ENCODE measurements at places on chromosomes 2 and 18.

DNA sequence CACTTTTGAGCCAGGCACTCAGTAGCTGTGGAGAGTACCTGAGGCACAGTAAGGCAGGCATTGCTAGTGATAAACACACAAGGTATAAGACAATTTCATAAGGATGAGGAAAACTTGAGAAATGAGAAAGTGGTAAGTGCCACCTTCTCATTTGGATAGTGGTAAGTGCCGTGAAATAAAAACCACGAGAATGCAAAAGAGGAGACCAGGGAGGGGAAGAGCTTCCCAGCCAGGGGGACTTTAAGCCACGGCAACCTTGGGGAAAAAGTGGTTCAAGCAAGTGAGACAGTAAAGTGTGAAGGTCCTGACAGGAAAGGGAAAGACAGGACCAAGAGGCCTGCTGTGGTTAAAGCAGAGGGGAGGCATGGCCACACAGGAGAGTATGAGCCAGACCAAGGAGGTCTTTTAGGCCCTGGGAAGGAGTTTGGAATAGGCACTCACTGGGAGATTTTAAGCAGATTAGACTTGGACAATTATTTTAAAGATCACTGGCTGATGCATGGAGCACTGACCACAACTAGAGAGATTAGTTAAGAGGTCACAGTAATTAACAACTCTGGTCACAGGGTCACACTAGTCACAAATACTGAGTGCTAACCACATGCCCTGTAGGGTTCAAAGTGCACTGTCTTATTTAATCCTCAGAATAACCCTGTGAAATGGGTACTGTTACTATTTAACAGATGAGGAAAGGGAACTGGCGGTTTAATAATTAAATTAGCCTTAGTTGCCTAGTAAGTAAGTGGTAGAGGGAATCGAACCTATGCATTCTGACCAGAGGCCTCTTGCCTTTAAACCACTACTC is 50.1 kb downstream of the THOC1 start:
- no peak for DNase-seq

DNA sequence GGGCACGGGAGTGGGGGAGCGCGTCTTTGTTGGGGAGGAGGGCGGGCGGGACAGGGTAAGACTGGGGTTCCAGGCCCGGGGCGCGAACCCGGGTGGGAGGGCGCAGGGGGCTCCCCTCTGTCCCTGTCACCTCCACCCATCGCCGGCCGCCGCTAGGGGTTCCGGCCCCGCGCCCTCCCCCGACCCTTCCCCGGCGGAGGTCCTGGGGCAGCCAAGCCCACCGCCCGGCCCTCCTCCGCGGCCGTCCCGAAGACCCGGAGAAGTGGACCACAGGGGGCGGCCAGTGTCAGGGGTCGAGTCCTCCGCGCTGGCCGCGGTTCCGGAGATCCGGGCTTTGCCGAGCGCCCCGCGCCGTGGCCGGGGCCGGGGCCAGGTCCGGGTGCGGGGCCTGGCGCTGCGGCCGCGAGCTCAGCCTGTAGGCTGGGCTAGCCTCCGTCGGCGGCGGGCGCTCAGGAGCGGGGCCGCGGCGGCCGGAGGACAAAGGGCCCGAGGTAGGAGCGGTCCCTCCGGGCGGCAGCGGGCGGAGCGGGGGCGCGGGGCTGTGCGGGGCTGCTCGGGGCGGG is 16.6 kb upstream of the E2F6 start:
- no peak for DNase-seq

- DNase-seq = no peak
Observed at GRCh38 chr18:44789710-44790109, 109.0 kb downstream of the SETBP1 start.

DNA sequence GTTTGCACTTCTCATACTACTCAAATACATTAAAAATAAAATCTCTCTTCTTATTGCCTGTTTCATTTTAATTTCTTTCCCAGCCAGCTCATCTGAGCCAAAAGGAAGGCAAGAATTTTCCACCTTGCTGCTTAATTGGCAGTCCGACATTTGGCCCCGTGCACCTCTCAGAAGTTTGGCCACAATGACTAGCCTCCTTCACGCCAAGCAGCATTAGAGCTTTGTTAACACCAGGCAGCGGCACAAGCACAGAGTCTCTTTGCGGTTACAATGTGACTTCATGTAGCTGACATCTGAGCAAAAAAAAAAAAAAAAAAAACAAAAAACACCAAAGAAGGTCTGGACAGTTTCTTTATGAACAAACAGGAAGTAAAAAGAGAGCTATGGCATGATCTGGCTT is 248.9 kb downstream of the OSR1 start:
- DNase-seq = no peak

DNA sequence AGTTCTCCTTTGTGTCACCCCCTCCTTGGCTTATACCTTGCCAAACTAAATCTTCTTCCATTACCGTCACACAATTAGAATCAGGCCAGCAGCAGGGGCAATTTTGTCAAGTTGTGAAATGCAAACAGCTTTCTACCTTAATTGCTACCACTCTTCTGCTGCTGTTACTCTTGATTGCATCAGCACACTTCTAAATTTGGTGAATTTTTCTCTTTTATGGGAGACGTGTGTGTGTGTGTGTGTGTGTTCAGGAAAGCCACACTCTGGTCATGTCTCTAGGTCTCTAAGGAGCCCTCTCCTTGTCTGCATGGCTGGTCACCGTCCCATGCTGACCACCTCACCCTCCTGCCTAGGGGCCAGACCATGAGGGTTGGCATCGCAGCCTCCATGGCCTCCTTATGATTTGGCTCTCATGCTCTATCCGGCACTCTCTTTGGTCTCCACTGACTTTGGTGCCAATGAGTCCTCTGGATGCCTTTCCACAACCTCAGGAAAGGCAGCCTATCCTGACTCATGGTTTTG is 87.7 kb downstream of the GATA6 start:
- DNase-seq = no peak

Measured in stimulated activated CD8-positive, alpha-beta memory T cell treated with anti-CD3 and anti-CD28 coated beads, Interleukin-2, amount 100 ng/mL, for 1 hour (primary cell).